GM04504 (cell line): ENCODE measurements at places on chromosomes 13 and 19.

DNA sequence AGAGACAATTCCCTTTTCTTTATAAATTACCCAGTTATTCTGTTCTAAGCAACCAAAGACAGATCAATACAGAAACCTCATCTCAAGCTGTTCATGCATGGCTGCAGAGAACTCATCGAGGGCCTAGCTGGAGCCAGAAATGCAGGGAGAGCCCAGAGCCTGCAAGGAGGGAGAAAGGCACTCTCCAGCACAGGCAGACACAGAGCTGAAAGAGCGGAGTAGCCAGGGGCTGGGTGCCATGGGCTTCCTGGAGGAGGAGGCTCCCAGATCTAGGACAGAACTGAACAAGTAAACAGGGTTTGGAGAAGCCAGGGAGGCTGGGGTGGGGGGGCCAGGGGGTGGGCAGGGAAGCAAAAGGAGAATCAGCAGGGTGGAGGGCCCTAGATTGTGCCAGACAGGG, 144.2 kb upstream of the ZNF507 start:
- no peak for DNase-seq

GRCh38 chr19:18999896-19000620, 33.3 kb downstream of the SUGP2 start:
- no peak for DNase-seq

DNA sequence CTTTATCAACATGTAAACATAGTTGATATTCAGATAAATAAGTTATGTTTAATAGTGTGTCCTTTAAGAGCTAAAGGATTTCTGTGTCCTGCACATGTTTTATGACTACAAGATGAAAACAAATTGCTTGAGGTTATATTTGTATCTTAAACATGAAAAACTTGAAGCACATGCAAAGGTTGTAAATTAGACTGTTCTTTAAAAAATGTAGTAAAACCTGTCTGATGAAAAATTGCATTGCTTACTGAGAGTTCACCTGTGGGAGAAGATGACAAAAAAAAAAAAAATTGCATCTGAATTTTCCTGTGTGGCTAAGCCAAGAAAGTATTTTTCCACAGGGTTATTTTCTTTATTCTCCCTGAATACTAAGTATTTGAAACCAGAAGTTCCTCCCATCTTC, 25.7 kb upstream of the LMO7 start:
- no peak for DNase-seq

- DNase-seq, result no peak
Measured at GRCh38 chr13:51920786-51921185, 59.0 kb downstream of the CCDC70 start.

- no peak for DNase-seq
Measured at GRCh38 chr19:44345959-44346358, 10.5 kb downstream of the ZNF112 start.

GRCh38 chr13:41133951-41134350, 1.3 kb upstream of the KBTBD6 start:
- no peak for DNase-seq

DNA sequence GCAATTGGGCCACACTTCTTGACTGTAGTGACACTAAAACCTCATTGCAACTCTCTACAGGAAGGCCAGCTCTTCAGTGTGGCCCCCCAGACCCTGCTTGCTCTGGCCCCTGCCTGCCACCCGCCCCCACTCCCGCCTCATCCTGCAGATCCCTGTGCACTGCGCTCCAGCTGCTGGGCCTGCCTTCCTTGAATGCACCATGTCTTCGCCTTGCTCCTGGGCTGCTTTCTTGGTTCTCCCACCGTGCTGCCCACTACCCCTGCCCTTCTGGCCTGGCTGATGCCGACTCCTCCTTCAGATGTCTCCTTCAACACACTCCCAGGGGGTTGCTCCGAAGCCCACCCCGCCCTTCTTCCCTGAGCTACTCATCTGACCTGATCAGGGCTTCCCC, 98.2 kb downstream of the SIPA1L3 start:
- no peak for DNase-seq

DNA sequence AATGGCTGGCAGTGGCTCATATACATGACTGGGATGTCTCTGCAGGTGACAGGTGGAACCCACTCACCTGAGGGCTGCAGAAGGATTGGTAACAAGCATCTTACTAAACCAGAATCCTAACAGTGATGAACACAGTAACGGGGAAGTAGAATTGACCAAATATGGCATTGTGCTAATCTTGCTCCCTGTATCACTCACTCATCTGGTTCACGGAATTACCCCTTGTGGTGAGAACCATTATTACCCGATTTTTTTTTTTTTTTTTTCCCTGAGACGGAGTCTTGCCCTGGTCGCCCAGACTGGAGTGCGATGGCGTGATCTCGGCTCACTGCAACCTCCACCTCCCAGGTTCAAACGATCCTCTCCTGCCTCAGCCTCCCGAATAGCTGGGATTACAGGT, 69.5 kb downstream of the PTPRS start:
- no peak for DNase-seq
